ENCODE measurements at places on chromosomes 2 and 18.

GRCh38 chr2:4947911-4948310 is 744.3 kb upstream of the SOX11 start:
- DNase-seq, result no peak

DNA sequence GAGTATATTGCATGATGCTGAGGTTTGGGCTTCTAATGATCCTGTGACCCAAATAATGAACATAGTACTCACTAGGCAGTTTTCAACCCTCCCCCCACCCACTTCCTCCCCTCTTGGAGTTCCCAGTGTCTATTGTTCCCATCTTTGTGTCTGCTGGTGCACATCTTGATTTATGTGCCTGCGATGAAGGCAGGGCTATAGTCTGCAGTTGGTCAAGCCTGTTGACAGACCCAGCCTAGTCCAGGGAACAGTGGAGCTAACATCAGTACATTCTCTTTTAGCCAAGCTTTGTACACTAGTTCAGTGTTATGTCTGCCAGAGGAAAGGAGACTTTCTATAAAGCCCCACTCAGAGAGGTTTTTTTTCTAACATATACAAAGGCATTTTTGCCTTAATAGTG is 287.6 kb downstream of the CPS1 start:
- DNase-seq, result no peak

DNA sequence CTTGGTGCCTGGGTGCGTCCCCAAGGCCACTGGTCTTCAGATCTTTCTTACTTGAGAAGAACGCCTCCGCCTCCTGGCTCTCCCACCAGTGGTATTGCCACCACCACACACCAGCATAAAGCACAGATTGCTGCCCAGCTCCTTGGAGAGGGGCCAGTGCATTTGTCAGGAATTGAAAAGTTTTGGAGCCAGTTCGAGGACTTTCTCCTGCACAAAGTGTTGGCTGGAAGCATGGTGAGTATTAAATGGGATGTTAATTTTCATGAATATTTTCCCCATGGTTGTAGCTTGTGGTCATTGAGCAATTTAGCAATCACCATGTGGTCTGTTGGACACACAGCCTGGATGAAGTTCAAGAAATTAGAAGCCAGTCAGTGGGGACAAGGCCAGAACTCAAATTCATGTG is 684.6 kb upstream of the FANCL start:
- DNase-seq, result no peak

GRCh38 chr2:126826491-126826890 is 72.2 kb upstream of the TEX51 start:
- DNase-seq, result no peak

DNA sequence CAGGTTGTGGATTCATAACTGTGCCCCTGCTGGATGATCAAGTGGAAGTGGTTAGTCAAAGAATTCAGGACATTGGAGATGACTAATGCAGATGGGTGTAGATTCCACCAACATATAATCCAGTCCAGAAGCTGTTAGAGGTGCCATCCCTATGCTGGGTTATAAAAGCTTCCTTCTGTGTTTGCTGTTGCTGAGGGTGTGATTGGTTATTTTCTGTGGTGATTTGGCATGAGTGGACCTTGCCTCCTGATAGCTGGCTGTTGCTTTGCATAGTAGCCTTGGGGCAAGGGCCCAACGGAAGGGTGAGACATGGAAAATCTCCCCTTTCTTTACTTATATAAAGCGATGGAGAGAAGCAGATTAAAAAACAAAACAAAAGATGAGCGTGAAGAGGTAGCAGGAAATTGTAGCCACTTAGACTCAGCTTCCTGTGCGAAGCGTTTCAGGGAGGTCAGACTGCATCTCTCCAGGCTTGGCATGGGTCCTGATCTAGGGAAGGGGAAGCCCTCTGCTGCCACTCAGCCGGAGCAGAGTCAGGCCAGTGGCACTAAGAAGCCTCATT is 190.4 kb downstream of the FMNL2 start:
- no peak for DNase-seq

GRCh38 chr2:84383271-84383670 is 75.8 kb downstream of the SUCLG1 start:
- no peak for DNase-seq

- DNase-seq, result no peak
Observed at GRCh38 chr2:53510401-53510800, 257.2 kb upstream of the CHAC2 start.
